H7 (cell line): ENCODE measurements at places on chromosomes 4 and X. TPM values are rescaled to one million over a fixed set of nuclear protein-coding genes. Genes with fewer than 3 reads are reported as not detected.

Gene TMEM150C
- total RNA-seq = 2.4 and 3.3 TPM in 2 replicates

Gene TCEANC
- total RNA-seq = 5.0 and 6.7 TPM in 2 replicates

Gene UGT2A1
- 0.42 and 0.81 TPM in 2 replicates for total RNA-seq

Gene JADE1
- 33.8 and 43.5 TPM in 2 replicates for total RNA-seq

Gene NUDT11
- total RNA-seq = 33.0 and 35.0 TPM in 2 replicates

Gene HS3ST1
- total RNA-seq = 0.07 and 0.17 TPM in 2 replicates

Gene CLCN4
- 4.2 and 4.3 TPM in 2 replicates for total RNA-seq

Gene PLAC8
- total RNA-seq = 0.41 and 3.4 TPM in 2 replicates

Gene SYNPO2
- total RNA-seq = 0.38 and 0.41 TPM in 2 replicates

Gene EDA
- 8.1 and 8.6 TPM in 2 replicates for total RNA-seq

Gene SPANXN3
- not detected in 2 replicates for total RNA-seq

Gene NPY2R
- 0.04 TPM in 1 of 2 replicates, not detected in the other for total RNA-seq

Gene TCEAL9
- total RNA-seq = 61.7 and 90.7 TPM in 2 replicates

Gene LEF1
- 0.28 and 0.48 TPM in 2 replicates for total RNA-seq

Gene DUSP21
- total RNA-seq = not detected in 2 replicates

Gene HTRA3
- total RNA-seq = 3.8 and 4.6 TPM in 2 replicates

Gene STBD1
- 1.6 and 1.7 TPM in 2 replicates for total RNA-seq

Gene MAPK10
- 11.6 and 13.7 TPM in 2 replicates for total RNA-seq

Gene ARMCX1
- 27.0 and 33.0 TPM in 2 replicates for total RNA-seq

Gene NEUROG2
- not detected in 2 replicates for total RNA-seq

Gene F8A2
- not detected in 2 replicates for total RNA-seq

Gene RAB33A
- total RNA-seq = 0.81 TPM in 1 of 2 replicates, not detected in the other

Gene TBC1D25
- total RNA-seq = 4.0 and 6.5 TPM in 2 replicates

Gene GAGE12H
- total RNA-seq = not detected in 2 replicates

Gene HOPX
- not detected in 2 replicates for total RNA-seq

Gene TRPC3
- 0.18 and 0.21 TPM in 2 replicates for total RNA-seq

Gene PRR32
- not detected in 2 replicates for total RNA-seq

Gene ELOVL6
- total RNA-seq = 22.8 and 30.0 TPM in 2 replicates

Gene TAF7L
- total RNA-seq = 0.11 TPM in 1 of 2 replicates, not detected in the other

Gene MAGEC2
- total RNA-seq = not detected in 2 replicates

Gene BMPR1B
- 0.33 and 0.42 TPM in 2 replicates for total RNA-seq

Gene NCAPG
- 75.2 and 77.1 TPM in 2 replicates for total RNA-seq

Gene SSX4B
- 0.26 TPM in 1 of 2 replicates, not detected in the other for total RNA-seq

Gene ASMTL
- total RNA-seq = 36.5 and 37.0 TPM in 2 replicates

Gene ARHGEF6
- total RNA-seq = 12.4 and 17.3 TPM in 2 replicates

Gene MGAT4D
- not detected in 2 replicates for total RNA-seq

Gene KLB
- total RNA-seq = 0.04 TPM in 1 of 2 replicates, not detected in the other

Gene CT47B1
- total RNA-seq = not detected in 2 replicates

Gene NHSL2
- total RNA-seq = 3.7 and 7.5 TPM in 2 replicates

Gene GLRA3
- total RNA-seq = 0.04 and 0.28 TPM in 2 replicates

Gene FHIP1A
- total RNA-seq = 24.2 and 25.6 TPM in 2 replicates
